ENCODE measurements at places on chromosomes 7 and 10.

DNA sequence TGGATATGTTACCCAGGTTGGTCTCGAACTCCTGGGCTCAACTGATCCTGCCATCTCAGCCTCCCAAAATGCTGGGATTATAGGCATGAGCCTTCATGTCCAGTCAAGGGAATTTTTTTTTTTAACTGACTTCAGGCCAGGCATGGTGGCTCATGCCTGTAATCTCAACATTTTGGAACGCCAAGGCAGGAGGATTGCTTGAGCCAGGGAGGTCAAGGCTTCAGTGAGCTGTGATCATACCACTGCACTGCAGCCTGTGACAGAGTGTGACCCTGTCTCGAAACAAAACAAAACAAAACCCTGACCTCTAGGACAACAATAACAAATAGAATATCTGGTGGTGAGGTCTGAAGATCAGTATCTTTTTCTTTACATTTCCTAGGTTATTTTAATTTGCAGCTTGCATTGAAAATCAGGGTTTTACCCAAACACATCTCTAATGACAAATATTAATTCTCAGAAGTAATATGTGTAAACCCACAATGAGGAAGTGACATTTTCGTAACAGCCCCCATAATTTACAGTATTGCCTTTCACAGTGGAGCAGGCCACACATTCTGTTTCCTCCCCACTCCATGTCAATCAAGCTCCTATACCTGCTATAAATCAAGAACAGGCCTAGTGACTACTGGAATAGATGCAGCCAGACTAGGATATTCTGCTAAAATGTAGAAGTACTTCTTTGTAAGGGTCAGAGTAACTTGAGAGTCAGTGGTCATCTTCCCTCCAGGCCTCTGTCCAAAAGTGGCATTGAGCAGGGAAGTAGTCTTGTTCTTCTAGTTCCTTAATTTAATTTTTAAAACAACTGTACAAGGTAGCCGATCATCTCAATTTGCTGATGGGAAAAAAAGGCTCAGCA is 43.3 kb upstream of the ECHDC3 start:
- DNase-seq: no peak

GRCh38 chr7:34135924-34136323 is 230.6 kb downstream of the BMPER start:
- no peak for DNase-seq

DNA sequence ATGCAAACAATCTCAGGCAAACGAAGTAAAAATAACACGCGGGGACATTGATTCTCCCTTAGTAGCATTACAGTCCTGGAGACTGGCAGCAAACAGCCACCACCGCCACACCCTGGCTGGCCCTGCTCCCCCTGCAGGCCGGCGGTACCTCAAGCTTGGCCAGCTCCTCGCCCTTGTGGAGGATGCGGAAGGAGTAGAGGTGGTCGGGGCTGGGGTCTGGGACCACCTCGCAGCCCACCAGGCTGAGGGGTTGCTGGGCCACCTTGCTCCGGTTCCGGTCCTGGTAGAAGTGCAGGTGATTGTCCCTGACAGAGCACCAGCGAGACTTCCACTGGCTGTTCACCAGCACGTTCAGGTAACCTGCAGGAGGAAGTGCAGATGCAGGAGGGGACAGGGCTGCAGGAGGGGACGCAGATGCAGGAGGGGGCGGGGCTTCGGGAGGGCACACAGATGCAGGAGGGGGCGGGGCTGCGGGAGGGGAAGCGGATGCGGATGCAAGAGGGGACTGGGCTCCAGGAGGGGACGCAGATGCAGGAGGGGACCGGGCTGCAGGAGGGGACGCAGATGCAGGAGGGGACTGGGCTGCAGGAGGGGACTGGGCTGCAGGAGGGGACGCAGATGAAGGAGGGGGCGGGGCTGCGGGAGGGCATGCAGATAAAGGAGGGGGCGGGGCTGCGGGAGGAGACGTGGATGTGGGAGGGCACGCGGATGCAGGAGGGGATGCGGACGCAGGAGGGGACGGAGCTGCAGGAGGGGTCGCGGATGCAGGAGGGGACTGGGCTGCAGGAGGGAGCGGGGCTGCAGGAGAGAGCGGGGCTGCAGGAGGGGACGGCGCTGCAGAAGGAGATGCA is 65.7 kb downstream of the VWA2 start:
- peak; percentile 55 for DNase-seq

DNA sequence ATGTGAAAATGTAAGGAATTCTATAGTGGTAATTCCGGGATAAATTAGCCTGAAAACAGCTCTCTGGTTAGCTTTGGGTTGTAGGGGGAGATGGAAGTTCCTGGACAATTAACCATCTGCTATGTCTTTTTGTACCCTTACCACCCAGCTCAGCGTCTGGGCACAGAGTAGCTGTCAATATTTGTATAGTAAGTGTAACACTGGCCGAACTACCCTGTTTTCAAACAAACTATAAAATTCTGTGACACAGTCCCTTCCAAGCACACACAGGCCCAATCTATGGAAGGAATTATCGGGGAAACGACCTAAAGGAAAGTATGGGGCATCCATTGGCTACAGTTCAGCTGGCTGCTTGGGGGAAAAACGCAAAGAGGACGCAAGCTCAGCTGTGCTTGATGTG is 869 bp upstream of the LHFPL3 start:
- no peak for DNase-seq

DNA sequence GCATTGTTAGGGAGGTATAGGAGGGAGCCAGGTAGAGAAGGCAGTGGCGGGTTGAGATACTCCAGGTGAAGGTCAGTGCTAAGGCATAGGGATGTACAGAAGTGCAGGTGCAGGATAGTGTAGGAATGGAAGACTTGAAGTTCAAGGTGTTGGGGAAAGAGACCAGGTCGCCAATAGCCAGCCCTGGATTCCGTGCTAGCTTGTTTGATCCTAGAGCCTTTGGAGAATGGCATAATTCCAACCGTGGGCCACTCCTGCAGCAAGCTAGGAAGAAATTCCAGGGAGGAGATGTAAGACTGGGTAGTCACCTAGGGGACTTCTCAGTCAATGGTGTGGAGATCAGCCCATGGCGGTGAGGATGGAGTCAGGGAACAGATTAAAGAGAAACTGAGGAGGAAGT is 272.7 kb downstream of the RPS24 start:
- no peak for DNase-seq

DNA sequence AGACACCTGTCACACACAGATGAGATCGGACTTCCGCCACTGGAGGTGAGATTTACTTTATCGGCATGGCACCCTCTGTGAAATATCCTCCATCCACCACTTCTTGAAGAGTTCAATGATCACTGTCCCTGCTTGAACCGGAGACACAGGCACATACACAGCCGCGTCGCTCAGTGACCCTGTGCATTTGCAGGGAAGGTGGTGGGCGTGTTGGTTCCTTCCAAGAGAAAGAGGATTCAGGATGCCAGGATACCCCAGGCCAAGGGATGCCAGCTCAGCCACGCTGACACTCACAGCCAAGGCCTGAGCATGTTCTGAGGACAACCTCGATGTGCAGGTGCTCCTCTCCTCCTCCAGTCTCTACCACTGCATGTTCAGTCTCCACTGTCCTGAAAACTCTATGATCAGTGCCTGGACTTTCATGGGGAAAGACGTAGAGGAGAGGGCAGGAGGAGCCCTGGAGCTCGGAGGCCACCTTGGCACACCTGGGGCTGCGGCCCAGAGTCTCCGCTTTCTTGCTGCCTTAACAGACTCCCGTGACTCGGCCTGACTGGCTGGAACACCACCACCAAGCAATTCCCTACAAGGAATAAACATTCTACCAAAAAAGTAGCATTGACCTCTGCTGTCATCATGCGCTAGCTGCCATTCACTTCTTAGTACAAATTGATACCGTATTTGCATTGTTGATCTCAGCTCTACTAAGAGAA is 115.2 kb downstream of the TCERG1L start:
- DNase-seq: no peak

DNA sequence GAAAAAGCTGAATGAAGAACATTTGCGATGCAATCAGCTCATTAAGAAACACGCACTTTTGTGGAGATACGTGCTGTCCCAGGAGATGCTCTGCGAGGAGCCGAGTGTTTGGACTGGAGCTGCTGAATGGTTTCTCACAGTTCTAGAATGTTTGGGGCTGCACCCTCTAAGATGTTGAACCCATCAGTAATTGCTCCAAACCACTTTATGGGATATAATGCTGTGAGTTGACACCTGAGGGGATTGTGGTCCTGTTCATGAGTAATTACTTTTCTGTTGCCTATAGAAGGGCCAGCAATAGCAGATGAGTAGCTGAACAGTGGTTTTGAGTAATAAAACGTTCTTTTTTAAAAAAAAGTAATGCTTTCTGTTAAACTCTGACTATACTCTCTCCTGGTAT is 63.1 kb downstream of the IKZF1 start:
- no peak for DNase-seq

GRCh38 chr7:128827971-128828711 is 2.1 kb upstream of the FLNC start:
- no peak for DNase-seq

- no peak for DNase-seq
Measured at GRCh38 chr7:141290973-141291372, 217.1 kb downstream of the TMEM178B start.

- DNase-seq: no peak
Measured at GRCh38 chr10:48194830-48195229, 79.7 kb downstream of the FRMPD2 start.

DNA sequence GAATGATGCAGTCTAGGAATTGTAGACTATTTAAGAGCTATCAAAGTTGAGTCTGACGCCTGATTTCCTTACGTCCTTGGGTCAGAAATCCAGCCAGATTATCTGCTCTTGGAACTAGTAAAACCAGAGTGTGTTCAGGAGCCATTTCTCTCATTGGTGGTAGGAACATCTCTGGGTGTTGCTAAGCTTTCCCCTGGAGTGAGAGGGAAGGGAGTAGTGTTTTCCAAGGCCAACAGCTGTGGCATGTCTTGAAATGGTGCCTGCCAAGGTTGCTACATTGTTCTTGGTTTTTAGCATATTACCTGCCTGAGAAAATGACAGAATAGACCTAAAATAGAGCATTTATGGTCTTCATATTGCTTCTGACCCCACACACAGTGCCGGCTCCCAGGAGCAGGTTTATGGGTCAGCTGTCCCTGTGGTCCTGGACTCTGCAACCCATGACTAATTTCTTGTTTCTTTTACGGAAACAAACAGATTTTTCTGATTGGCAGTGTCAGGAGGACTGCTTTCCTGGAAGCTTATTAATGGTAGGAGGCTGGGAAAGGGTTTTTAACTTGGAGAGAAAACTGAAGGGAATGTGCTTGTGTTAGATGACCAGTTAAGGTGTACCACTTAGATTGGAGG is 17.5 kb downstream of the GBF1 start:
- no peak for DNase-seq

GRCh38 chr10:25522946-25523608 is 348.3 kb downstream of the GPR158 start:
- DNase-seq: no peak

- DNase-seq: no peak
Measured at GRCh38 chr7:139153832-139154231, 44.3 kb upstream of the ZC3HAV1 start.

DNA sequence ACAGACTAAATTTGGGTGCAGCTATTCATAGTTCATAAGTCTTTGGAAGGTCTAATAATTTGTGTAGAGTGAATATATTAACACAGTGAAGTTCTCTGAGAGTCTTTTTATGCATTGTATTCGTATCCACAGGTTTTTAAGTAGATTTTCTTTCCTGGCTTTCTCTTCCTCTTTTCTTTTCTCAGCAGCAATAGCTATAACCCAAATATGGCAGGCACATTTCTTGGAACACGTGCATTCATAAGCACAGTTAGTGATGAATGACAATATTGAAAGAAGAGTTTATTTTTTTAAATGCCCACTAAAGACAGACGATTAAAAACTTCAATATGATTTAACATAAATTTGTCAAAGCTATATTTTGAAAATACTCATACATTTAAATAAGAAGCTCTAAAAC is 220.5 kb upstream of the MBL2 start:
- no peak for DNase-seq

GRCh38 chr10:27719052-27719451 is 26.6 kb downstream of the MKX start:
- no peak for DNase-seq

- DNase-seq: peak; percentile 39
Measured at GRCh38 chr7:108415821-108416536, 40.3 kb downstream of the NRCAM start.

DNA sequence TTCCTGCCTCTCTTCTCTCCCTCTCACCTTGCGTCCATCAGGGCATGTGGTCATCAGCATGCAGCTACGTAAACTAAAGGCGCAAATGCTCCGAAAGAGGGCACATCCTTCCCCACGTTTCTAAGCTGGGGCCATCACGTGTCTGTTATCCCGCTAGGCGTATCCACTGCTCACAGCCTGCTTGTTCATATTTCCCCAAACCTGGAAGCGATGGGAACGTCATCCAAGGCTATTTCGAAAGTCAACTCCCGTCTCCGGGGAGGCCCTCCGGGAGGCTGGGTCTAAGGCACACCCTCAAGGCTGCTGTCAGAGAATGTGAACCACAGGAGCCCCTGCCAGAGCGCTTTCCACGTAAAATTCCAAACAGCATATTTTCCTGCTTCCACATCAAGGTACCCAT is 199.2 kb downstream of the DIP2C start:
- no peak for DNase-seq

DNA sequence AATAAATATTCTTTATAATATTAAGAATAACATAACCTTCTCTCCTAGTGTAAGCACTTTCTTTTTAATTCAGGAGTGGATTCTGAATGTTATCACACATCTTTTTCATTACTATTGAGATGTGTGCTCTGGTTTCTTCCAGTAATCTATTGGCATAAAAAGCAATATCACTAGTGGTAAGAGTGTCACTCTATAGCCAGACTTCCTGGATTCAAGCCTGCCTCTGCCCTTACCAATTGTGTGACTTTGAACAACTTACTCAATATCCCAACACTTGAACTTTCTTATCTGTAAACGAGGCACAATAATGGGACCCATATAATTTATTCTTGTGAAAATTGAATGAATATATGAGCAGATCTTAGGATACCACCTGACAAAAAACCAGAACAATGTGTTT is 71.0 kb downstream of the SEM1 start:
- no peak for DNase-seq

DNA sequence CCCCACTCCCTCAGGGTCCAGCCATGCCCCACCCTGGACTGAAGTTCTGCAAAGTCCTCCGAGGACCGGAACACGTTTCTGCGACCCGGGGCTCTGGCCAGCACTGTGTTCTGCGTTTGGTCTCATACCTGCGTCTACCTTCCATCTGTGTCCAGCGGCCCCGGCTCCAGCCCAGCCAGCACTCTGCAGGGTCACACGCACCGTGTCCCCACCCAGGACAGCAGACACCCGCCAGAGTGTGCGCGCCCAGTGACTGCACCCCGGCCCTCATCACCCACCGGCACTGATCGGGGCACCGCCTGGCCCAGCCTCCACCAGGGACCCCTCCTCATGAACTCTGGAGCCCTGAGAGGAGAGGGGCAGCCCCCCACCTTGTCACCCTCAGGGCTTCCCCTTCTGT is 20.3 kb downstream of the SLC29A4 start:
- DNase-seq: no peak

DNA sequence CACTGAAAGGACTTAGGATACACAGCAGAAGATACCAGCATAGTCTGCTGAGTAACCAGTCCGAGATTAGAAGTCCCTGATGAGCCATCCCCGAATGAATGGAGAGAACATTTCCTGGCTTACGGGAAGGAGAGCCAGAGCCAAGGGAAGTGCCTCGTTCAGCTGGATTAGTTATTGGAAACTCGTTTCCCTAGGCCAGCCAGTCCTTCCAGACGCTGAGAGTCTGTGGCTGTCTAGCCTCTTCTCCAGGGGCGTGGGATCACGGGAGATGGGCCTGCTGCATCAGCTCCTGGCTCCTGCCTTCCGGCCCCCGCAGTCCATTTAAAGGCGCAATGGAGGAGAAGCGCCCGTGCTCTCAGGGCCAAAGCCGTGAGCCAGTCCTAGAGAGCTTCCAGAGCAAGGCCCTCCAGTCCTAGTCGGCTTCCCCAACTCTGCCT is 712.8 kb downstream of the PARD3 start:
- DNase-seq: no peak
